ENCODE measurements at places on chromosomes 12 and 14.

GRCh38 chr12:45509187-45509586, 220.3 kb upstream of the ARID2 start:
- DNase-seq: no peak

GRCh38 chr14:67477926-67478799, 10.4 kb downstream of the TMEM229B start:
- DNase-seq: no peak

DNA sequence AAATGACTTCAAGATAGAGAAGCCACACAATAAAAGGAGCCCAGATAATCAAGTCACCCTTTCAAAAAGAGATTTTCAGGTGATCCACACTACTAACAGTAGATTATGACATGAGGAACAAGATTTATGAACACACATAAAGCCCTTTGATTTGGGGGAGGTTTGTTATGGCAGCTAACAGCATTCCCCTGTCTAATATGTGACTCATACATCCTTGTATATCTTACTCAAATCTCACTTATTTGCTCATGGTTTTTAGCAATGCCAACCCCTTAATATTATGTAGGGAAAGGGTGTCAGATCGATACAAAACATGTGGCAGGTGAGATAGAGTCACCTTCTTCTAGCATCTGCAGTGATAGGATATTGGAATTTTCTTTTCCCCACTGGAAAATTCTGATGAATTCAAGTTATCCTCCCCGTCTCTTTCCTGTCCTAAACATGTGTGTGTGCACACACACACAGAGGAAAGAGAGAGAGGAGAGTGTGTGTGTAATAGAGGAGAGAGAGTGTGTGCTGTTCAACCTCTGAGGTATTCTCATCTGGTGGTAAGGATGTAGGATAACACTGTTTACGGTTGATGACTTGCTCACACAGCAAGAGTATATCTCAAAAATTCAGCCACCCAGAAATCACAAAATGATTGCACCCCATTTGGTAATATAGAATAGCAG, 319.9 kb downstream of the KCNC2 start:
- no peak for DNase-seq

DNA sequence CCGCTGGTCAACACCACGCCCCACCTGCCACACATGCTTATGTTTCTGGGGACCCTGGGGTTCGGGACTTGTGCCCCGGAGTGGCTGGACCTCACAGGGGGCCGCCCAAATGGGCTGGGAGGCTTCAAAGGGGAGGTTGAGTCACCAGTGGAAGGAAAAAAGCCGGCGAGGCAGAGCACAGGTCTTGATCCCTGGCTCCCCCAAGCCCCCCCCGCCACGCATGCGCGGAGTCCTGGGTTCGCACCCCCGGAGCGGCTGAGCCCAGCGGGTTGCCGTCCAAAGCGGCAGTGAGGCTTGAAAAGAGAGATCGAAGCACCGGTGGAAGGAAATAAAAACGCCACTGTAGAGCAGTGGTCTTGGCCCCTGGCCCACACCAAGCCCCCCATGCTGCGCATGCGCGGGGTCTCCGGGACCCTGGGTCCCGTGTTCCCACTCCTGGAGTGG, 313.5 kb downstream of the ALG10 start:
- no peak for DNase-seq

DNA sequence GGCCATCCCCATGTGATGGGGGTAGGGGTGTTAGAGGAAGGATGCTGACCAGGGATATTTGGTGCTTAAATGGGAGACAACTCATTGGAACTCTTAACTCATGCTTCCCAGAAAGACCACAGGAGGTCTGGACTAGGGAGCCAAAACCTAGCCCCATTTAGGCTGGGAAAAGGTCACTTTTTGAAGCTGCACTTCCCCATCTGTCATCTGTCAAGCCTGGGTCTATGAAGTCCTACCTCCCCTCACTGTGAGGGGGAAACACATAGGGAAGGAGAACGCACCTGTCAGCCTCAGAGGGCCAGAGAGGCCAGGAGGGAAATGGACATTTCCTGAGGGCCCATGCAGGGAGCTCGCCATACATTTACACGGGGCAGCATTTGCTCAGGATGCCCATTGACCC, 321.0 kb downstream of the BCL11B start:
- no peak for DNase-seq

- no peak for DNase-seq
Observed at GRCh38 chr12:119949145-119949544, 39.9 kb upstream of the BICDL1 start.

DNA sequence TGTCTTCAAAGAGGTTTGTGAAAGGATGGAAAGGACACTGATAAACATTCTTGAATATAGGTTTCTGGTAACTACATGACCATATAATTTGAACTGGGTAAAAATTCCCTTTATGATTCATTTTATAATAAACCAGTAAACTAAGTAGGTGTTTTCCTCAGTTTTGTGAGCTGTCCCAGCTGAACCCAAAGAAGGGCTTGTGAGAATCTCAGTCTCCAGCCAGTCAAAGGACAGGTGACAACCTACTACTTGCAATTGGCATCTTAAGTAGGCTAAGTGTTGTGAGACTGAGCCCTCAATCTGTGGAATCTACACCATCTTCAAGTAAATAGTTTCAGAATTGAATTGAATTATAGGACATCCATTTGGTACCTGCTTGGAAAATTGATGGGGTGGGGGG, 75.2 kb downstream of the MYF5 start:
- no peak for DNase-seq

DNA sequence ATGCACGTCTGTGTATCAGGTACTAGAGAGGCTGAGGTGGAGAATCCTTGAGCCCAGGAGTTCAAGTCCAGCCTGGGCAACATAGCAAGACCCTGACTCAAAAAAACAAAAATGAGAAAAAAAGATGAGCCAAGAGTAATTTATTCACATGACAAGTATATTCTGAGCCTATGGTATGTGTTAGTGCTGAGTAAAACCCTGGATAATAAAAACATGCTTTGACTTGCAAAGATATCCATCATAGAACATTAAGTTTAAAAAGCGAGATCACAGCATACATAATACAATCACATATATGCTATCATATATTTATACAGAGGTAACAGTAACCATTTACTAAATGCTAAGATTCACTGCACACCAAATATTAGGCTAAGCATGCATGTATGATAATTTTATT, 23.9 kb upstream of the SLC10A1 start:
- DNase-seq: no peak
